ENCODE measurements at places on chromosomes 5 and 9.

- no peak for DNase-seq
These were observed 111.3 kb upstream of the ADRA1B start for GRCh38 chr5:159805021-159805420.

GRCh38 chr9:77455312-77455927 lies 192.7 kb downstream of the GNA14 start:
- DNase-seq = no peak

GRCh38 chr9:122029898-122030297 lies 63.2 kb downstream of the TTLL11 start:
- DNase-seq = no peak

DNA sequence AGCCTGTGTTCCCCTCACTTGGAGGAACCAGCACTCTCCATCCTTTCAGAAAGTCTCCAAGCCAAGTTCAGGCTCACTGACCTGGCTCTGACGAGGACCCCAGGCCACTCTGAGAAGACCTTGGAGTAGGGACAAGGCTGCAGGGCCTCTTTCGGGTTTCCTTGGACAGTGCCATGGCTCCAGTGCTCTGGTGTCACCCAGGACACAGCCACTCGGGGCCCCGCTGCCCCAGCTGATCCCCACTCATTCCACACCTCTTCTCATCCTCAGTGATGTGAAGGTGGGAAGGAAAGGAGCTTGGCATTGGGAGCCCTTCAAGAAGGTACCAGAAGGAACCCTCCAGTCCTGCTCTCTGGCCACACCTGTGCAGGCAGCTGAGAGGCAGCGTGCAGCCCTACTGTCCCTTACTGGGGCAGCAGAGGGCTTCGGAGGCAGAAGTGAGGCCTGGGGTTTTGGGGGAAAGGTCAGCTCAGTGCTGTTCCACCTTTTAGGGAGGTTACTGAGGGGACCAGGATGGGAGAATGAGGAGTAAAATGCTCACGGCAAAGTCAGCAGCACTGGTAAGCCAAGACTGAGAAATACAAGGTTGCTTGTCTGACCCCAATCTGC lies 4.7 kb upstream of the NUP214 start:
- DNase-seq = no peak

DNA sequence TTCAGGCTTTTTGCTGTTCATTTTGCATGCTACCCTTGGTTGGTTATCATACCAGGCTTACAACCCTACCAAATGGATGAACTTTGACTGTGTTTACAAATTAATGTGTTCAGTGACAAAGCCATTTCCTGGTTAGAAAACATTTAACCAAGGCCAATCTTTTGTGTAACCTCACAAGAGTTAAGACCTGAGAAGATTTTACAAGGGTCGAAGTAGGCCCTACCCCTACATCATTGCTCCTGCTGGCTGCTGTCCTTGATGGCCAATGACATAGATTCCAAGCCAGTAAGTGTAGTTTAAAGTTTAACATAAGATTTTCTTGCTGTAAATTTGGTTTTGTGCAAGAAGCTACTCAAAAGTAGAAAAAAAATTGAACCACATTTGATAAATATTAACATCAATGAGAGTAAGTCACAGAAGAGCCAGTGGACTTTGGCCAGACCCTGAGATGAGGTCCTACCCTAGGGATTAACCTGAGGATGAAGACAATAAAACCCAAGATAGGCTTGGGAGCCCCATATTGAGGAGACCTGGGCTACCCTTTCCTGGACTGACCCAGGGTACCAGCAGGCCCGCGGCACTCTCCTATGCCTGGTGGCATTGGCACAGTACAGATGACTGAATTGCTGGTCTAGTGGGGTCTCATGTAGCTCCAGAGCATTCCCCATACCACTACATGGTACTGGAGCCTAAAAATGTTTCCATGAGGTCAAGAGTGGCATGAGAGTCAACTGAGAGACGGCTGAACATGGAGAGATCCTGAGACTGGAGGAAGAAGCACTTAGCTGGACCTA lies 8.3 kb downstream of the C1QTNF3 start:
- no peak for DNase-seq

GRCh38 chr9:89478821-89479668 lies 18.9 kb downstream of the SEMA4D start:
- no peak for DNase-seq

GRCh38 chr5:93653716-93654115 lies 70.7 kb downstream of the NR2F1 start:
- DNase-seq = no peak

- no peak for DNase-seq
These were observed 32.8 kb upstream of the PLIN2 start for GRCh38 chr9:19160085-19160484.

DNA sequence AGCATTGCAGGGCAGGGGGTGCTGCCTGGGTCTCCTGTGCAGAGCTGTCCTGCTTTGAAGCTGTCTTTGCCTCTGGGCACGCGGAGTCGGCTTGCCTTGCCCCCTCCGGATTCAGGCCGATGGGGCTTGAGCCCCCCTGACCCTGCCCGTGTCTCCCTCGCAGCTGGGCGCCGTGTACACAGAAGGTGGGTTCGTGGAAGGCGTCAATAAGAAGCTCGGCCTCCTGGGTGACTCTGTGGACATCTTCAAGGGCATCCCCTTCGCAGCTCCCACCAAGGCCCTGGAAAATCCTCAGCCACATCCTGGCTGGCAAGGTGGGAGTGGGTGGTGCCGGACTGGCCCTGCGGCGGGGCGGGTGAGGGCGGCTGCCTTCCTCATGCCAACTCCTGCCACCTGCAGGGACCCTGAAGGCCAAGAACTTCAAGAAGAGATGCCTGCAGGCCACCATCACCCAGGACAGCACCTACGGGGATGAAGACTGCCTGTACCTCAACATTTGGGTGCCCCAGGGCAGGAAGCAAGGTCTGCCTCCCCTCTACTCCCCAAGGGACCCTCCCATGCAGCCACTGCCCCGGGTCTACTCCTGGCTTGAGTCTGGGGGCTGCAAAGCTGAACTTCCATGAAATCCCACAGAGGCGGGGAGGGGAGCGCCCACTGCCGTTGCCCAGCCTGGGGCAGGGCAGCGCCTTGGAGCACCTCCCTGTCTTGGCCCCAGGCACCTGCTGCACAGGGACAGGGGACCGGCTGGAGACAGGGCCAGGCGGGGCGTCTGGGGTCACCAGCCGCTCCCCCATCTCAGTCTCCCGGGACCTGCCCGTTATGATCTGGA lies 2.7 kb downstream of the CEL start:
- no peak for DNase-seq

- DNase-seq = no peak
These were observed 700.5 kb upstream of the ZNF608 start for GRCh38 chr5:125446986-125447385.

GRCh38 chr5:150589862-150590601 lies 50.4 kb upstream of the SYNPO start:
- no peak for DNase-seq

DNA sequence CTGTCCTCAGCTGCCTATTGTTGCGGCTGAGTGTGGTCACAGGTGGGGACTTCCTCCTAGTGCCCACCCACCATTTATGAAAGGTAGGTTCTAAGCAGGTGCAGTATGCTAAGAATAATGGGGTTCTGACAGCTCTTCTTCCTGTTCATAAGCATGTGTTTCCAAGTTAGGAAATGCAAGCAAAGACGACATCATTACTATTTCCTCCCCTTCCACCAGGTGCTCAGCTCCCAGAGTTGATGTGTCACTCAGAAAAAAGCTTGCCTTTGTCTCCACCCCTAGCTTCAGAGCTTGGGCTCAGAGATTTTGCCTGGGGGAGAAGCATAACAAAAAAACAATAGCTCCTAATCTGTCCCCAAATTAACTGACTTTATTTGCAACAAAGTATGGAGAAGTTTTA lies 1076.7 kb downstream of the NR2F1-AS1 start:
- DNase-seq = no peak

GRCh38 chr9:112377087-112377486 lies 2.8 kb upstream of the HSDL2 start:
- DNase-seq = no peak

DNA sequence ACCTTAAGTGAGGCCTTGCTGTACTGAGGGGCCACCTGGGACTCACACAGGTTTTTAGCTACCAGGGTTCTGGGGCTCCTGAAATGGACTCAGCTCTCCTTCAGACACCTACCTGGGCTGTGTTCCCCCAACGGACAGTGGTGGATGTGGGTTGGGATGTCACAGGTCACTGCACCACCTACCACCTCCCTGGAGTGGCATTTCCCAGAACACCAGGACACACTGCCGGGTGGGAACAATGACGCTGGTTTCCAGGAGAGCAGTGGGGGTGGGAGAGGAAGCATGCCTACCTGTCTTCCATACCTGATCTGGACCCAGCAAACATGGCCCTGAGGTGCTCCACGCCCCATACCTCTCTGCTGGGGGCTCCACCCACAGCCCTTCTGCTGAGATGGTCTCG lies 20.9 kb downstream of the ERGIC1 start:
- DNase-seq = no peak

- no peak for DNase-seq
These were observed 975 bp downstream of the AGXT2 start for GRCh38 chr5:35046774-35047173.

GRCh38 chr5:1831677-1832313 lies 30.6 kb downstream of the NDUFS6 start:
- DNase-seq = no peak

DNA sequence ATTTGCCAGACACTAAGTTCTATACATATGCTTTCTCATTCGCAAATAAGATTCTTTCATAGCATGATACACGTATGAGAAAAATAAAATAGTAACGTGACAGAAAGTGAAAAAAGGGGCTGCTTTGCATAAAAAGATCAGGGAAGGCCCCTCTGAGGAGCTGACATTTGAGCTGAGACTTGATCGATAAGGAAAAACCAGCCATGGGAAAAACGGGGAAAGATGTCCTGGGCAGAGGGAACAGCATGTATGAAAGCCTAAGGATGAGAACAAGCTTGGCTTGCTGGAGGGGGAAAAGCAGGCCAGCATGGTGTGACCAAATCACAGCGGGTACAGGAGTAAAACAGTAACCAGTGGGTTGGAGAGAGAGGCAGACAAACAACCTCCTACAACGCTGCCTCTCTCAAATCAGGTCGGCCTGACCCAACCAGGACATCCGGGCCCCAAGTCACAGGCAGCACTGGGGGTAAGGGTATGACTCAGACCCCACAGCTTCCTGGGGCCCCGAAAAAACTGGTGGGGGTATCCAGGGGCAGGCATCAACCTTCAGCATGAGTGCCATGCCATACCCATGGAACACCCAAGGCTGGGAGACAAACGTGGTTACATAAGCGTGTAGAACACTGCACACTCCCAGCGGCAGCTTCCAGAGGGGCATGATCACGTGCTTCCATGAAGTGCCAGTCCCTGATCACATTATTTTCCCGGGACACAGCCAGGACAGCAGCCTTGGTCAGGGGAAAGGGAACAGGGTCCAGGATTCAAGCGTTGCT lies 2.2 kb downstream of the TNIP1 start:
- DNase-seq = no peak

GRCh38 chr9:34633851-34634550 lies 3.6 kb downstream of the SIGMAR1 start:
- peak; percentile 38 for DNase-seq

GRCh38 chr5:171115519-171115918 lies 193.5 kb upstream of the TLX3 start:
- no peak for DNase-seq

GRCh38 chr9:17837965-17838364 lies 259.1 kb downstream of the SH3GL2 start:
- DNase-seq = no peak

GRCh38 chr5:159669559-159669958 lies 246.7 kb upstream of the ADRA1B start:
- no peak for DNase-seq

- no peak for DNase-seq
These were observed 6.5 kb upstream of the CARD19 start for GRCh38 chr9:93089481-93089991.

GRCh38 chr5:147431586-147431985 lies 78.3 kb downstream of the DPYSL3 start:
- DNase-seq = no peak

GRCh38 chr9:10236161-10236560 lies 376.6 kb downstream of the PTPRD start:
- no peak for DNase-seq

- DNase-seq = no peak
These were observed 13.6 kb upstream of the PHF19 start for GRCh38 chr9:120890320-120891244.

DNA sequence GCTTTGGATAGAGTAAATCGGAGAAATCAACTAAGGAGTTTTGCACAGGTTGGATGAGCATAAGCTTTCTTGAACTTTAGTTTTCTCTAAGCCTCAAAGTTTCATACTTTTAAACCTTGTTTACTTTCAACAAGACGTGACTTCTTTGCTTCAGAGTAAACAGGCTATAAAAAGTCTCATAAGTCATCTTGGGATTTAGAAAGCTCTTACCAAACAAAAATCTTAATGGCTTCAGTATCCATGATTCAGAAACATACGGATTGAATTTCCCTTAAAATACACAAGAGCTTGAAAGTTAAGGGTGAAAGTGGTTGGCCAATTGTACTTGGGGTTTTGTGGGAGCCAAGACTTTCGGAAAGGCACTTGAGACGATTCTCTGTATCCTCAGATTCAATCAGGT lies 270.9 kb upstream of the ANKH start:
- no peak for DNase-seq

DNA sequence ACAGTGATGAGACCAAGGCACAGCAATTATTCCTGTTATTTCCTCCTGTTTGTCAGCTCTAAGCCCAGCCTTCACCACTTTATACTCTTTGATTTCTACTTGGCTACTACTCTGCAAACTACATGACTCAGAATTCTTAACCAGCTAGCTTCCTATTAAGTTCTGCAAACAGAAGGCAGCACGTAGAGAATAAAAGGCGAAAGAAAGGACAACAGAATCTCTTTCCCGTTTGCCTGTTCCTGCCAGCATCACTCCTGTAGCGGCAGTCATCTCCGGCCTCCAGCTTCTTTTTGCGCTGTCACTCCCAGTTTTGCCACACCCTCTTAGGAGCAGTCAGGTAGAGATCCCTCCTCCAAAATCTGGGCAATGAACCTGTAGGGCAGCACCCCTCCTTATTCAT lies 29.9 kb downstream of the DPYSL3 start:
- no peak for DNase-seq

DNA sequence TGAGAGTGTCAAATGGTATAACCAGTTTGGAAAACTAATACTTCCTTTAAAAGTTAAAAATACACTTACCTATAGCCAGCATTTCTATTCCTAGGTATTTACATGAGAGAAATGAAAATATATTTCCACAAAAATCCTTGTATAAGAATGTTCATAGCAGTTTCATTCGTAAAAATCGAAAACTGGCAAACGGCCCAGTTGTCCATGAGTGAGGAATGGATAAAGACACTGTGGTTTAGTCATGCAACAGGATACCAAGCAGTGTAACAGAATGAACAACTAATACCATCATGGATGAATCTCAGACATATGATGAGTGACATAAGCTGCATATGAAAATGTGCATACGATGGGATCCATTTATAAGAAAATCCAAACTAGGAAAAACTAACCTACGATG lies 136.7 kb downstream of the MACROH2A1 start:
- DNase-seq = no peak

- no peak for DNase-seq
These were observed 36.4 kb upstream of the F2RL1 start for GRCh38 chr5:76782444-76782843.

GRCh38 chr9:13274886-13275641 lies 4.4 kb downstream of the MPDZ start:
- DNase-seq = no peak

- no peak for DNase-seq
These were observed 103.8 kb downstream of the INVS start for GRCh38 chr9:100202806-100203205.

All from NCI-H1417 (cell line).